Stimulated activated CD8-positive, alpha-beta memory T cell treated with anti-CD3 and anti-CD28 coated beads, Interleukin-7, amount 100 ng/mL, for 4 hours (primary cell): ENCODE measurements at places on chromosomes 7 and 10.

DNA sequence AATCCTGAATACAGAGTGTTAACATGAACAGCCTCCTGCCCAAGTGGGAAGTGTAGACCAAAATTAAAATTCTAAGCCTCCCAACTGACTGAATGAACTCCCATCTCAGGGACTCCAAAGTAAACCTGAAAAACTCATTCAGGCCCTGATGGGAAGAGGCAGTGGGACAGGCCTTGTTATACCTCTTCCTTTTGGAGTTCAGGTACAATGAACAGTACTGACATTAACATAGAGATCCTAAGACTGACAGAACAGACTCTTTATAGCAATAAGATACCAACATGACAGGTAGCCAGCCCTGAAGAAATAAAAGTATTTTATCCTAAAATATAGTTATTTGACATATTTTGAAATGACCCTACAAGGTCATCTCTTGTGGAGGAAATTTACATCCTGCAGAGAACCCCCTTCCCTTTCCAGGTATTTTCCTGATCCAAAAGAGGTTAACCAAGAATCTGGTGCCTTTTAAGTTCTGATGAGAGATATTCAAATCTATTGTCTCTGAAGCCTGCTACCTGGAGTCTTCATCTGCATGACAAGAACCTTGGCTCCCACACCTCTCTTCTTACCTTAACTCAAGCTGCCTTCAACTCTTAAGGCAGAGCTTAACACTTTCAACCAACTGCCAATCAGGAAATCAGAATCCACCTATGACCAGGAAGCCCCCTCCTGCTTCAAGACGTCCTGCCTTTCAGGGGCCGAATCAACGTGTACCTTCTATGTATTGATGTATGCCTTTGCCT lies 103.3 kb upstream of the PFKP start:
- DNase-seq: no peak

- DNase-seq: no peak
These were observed 67.5 kb upstream of the MEOX2 start for GRCh38 chr7:15753887-15754579.

GRCh38 chr7:23965296-23965695 lies 255.3 kb downstream of the STK31 start:
- DNase-seq: no peak

DNA sequence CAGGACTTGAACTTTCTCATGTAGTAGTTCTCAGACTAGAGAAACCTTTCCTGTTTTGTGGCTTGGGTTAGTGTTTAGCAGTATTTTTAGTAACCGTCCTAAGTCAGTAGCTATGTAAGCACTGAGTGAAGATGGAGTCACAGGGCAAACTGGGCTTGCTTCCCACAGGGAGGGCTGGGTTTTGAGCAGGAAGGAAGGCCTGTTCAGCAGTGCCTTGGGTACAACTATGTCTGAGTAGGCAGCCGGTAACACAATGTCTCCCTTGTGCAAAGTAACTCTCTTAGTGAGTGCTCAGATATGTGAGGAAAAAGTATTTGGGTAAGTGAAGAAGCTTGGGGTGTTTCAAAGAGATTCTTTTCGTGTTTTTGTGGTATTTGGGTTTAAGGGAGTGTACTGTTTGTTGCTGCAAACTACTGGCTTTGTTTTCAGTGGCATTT lies 96.4 kb downstream of the CCSER2 start:
- no peak for DNase-seq

- DNase-seq: no peak
These were observed 9.2 kb downstream of the NPFFR1 start for GRCh38 chr10:70274643-70275042.

DNA sequence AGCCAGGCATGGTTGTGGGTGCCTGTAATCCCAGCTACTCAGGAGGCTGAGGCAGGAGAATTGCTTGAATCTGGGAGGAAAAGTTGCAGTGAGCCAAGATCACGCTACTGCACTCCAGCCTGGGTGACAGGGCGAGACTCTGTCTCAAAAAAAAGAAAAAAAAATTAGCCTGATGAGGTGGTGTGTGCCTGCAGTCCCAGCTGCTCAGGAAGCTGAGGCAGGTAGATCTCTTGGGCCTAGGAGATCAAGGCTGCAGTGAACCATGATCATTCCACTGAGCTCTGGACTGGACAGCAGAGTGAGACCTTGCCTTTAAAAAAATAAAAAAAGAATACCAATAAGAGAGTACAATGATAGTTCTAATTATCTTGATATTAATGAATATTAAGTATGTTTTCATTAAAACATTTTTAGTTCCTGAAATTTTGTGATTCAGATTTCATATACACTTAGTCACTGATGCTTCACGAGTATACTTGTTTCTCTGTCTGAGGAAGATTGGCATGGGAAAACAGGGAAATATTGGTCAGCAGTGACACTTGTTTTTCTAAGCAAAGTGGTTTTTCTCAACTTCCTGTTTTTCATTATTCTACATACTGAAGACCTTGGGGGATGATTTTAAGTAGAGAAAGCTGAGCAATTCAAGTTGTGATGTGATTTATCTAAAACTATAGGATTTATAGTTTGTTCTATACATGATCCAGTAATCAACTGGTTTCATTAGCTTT lies 76.8 kb downstream of the ADK start:
- DNase-seq: no peak

DNA sequence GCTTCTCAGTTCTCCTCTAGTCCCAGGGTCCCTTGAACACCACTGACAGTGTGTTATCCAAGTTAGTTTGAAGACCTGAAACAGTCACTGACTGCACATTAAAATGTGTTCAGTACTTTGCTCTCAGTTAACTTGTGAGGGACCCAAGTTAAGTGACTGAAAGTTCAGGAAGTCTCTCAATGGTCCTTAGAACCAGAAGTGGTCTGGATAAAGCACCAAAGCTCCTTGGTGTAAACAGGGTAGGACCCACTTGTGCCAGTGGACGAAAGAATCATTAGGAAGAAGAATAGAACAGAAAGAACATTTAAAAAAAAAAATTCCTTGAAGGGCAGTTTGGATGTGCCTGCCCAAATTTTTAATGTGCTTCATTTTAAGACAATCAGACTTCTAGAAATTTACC lies 45.1 kb downstream of the NOD1 start:
- no peak for DNase-seq

- DNase-seq: no peak
These were observed 6.5 kb downstream of the ATP5F1C start for GRCh38 chr10:7794251-7795026.

DNA sequence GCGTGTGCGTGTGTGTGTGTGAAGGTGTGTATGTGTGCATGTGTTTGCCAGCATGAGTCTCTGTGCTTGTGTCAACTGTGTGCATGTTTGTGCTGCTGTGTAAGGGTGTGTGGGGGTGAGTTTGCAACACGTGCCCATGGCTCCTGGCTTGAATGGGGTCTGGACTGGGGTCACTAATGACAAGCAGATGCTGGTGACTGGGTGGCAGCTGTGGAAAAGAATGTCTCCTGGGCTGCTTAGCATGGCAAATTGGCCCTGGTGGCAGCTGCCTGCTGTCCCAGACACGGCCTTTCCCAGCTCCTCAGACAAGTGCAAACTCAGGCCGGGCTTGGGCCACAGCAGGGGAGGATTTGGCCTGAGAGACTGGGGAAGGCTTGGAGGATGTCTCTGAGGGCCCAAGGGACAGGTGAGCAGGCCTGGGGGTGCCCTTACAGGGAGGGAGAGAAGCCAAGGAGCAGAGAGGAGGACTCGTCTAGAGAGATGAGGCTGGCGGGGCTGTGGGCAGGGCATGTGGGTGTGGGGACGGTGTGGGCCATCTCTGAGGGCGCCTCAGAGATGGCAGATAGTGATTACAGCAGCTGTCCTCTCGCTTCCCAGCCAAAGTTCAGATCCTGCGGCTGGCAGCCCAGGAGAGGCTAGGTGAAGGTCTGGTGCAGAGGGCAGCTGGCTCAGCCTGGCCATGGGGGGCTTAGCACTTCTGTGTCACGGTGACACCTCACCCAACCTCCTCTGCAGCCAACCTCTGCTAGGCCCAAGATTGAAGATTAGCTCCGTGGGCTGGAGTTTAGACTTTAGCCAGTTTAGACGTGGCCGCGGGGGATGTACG lies 1.5 kb downstream of the AQP1 start:
- no peak for DNase-seq

DNA sequence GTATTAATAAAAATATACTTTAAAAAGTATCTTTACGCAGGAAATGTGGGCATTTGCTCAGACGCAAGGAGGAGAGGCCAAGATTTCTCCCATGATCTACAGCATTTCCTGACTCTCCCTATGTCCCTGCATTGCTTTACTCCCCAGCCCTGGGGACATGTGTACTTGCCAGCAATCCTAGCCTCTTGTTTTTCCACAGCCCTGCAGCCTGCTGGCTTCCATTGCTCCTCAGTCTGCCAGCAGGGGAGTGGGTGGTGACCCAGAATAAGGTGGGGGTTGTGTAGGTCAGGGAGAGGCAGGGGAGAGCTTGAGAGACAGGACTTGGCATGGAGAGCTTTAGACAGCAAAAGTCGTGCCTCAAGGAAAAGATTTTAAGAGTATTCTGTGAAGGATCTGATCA lies 307.7 kb downstream of the CDK14 start:
- DNase-seq: no peak

DNA sequence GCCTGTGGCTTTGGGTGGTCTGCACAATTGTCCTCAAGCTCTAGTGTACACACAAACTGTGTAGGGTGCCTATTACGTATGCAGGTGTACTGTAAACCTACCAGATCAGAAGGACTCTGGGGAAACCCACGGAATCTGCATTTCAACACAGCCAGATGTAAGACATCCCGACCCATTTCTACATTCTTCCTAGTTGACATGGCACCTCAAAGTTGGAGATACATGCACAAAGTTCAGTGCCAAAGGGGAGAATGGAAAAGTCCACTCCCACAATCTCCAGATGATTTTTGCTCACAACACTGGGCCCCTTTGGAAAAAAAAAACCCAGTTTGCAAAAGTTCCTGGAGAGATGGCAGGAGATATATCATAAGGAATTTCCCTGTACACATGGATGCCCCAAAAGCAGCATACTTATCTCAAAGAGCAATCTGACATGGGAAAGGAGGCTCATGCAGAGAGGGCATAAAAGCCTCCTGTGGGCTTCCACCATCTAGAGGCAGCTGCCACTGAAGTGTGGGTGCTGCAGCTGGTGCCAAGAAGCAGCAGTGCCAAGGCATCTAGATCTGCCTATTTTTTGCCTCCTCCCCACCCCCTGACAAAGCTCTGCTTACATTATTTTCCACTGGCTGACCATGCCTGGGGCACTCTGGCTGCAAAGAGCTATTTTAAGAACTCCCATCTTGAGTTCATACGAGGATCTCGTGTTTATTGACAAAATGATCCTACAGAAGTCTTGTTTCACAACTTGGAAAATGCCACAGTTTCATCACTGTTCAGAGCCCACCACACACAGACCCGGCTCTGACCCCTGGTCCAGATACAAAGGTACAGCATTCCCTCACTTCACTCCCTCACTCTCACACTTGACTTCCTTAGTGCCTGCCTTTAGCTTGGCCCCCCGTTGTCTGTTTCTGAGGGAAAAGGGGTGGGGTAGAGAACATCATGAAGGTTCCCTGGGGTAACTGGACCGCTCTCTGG lies 12.9 kb downstream of the TECTB start:
- no peak for DNase-seq

GRCh38 chr7:56097700-56098099 lies 4.9 kb upstream of the PHKG1 start:
- DNase-seq: no peak

DNA sequence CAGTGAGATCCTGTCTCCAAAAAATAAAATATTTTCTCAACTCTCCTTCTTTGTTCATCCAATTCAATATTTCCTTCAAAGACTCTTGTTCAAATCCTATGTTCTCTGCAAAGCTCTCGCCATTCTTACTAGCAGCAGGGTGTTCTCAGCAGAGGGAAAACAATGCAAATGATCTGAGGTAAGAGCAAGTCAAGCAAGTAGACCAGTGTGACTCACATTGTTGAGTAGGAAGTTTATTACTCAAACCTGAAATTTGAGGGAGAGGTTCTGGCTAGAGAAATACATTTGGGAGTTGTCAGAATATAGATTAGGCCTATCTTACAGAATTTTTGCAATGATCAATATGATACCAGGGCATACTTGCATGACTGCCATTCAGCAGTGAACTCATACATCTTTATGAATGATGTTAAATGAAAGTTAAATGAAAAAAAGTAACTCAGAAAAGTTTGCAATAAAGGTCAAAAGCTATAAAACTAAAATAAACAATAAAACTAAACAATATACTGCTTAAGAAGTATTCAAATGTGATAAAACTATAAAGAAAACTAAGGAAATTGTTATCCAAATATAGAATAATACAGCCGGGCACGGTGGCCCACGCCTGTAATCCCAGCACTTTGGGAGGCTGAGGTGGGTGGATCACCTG lies 5.8 kb downstream of the IDE start:
- no peak for DNase-seq

DNA sequence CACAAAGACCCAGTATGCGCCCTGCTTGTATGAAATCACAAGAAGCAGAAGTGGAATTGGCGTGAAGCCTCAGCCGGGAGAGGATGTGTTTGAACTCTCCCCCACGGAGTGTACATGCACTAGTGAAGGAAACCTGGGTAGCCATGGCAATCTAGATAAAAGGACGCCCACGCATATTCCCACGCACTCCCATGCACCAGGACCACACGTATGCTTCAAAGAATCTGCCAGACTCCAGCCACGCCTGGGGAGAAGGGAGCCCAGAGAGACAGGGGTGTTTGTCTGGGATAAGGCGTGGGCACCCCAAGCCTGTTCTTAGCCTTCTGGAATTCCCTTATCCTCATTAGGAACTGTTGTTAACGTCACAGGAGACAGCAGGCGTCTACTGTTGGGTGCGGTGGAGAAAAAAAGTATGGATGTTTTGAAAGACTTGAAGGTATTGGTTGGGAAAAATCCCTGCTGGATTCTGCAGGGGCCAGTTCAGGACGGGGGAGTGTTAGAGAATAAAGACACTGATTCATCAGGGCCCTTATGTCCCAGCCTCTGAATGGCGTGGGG lies 28.9 kb upstream of the ECHDC3 start:
- DNase-seq: no peak

DNA sequence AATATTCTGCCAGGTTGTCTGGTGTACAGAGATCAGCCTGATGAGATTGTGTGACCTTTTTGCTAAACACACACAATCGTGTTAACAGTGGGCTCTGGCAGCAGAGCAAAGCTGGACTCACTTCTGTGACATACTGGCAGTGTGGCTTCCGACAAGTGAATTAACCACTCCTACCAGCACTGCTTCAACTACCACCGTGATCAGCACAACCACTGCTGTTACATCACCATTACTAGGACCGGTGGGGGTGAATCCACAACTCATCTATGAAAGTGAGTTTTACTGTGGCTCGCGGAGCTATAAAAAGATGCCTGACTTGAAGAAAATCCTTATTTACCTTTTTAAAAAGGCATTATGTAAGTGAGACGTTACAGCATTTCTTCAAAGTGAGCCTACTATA lies 135.6 kb downstream of the WDR37 start:
- DNase-seq: no peak

DNA sequence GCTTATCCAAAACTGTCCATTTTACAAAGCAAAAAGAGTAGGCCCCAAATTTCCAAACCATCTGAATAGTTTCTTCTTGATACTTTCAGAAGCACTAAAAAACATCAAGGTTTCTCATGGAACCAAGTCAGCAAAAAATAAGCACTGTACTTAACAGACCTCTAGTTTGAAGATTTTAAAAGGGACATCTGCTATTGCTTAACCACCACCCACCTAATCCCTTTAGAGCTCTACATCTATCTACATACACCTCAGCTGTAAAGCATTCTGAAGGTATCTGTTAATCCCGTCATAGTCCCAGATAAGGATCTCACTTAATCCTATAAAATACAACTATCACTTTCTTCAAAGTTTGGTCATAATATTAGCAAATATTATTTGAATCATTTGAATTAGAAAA lies 72.3 kb downstream of the HIBADH start:
- DNase-seq: no peak

- DNase-seq: no peak
These were observed 35.9 kb downstream of the CCM2 start for GRCh38 chr7:45035893-45036292.
